LHCN-M2 (cell line): ENCODE measurements at places on chromosomes 5 and 9. TPM values are rescaled to one million over a fixed set of nuclear protein-coding genes. Genes with fewer than 3 reads are reported as not detected.

The NR5A1 gene
- total RNA-seq, result not detected in 2 replicates

The OMD gene
- 0.06 TPM in 1 of 2 replicates, not detected in the other for total RNA-seq

The GDF9 gene
- total RNA-seq, result 0.32 TPM in 1 of 2 replicates, not detected in the other

The FRMPD1 gene
- 0.38 and 1.1 TPM in 2 replicates for total RNA-seq

The GFI1B gene
- 0.06 TPM in 1 of 2 replicates, not detected in the other for total RNA-seq

The TEX48 gene
- not detected in 2 replicates for total RNA-seq

The C9orf50 gene
- not detected in 2 replicates for total RNA-seq

The AFAP1L1 gene
- 5.9 and 6.4 TPM in 2 replicates for total RNA-seq

The MARVELD2 gene
- total RNA-seq, result 0.26 TPM in 1 of 2 replicates, not detected in the other

The NMUR2 gene
- not detected in 2 replicates for total RNA-seq

The SRP19 gene
- 59.2 and 80.4 TPM in 2 replicates for total RNA-seq

DNA sequence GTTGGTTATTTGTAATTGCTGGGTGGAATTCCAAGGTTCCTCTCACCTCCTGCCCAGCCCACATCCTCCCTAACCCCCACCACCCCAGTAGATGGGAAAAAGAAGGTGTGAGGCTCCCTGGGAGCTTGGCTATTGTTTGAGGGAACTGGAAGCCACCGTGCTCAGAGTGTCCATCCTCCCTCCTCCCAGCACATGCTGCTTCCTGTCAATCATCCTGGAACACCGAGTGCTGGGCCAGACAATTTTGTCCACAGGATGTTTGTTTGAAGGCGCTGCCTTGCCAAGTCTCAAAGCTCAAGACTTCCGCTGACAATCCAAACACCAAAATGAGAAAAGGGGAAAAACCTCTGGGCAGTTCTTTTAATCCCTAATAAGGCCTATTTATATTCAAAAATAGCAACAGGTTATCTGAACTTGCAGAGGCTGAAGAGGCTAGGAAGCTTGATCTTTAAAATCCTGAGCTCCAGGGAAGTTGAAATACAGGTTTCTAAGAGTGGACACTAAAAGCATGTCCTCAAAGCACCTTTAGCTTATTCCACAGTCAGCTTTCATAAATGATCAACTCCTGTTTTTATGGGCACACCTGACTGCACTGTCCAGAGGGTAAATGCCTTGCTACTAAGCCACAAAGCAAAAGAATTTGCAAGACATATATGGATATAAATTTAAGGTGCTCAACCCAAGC, 286.7 kb downstream of the NFIB start:
- DNase-seq, result peak; percentile 53

DNA sequence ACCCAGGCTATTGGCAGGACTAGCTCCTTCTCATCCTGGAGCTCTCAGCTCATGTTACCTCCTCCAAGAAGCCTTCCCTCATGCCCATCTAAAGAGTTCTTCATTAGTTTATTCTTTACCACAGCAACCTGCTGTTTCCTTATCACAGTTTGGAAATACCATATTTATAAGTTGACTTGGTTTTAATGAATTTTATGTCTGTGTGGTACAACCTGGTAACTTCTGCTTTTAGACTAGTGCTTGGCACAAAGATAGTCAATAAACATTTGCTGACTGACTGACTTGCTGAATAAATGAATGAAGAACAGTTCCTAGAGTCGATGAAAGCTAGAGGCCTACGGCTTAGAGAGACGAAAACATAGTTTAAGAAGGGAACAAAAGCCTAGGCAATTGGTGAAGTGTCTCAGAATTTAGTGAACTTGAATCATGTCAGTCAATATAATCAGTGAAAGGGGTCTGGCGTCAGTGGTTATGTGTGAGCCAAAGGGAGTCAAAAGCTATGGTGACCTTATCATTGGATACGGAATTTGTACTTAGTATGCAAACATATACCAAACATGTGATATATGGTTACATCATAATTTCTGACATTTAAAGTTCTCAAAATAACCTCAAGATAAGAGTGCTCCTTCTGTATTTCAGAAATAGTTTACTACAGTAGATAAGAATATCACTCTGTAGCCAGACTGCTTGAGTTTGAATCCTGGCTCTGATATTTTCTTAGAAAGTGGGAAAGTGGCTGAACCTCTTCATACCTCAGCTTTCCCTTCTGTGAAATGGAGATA, 239.5 kb downstream of the MCTP1 start:
- no peak for DNase-seq

- DNase-seq, result no peak
Observed at GRCh38 chr9:112186695-112187094, 11.6 kb upstream of the SUSD1 start.

GRCh38 chr9:107274953-107275422, 8.1 kb upstream of the RAD23B start:
- peak; percentile 100 for DNase-seq

DNA sequence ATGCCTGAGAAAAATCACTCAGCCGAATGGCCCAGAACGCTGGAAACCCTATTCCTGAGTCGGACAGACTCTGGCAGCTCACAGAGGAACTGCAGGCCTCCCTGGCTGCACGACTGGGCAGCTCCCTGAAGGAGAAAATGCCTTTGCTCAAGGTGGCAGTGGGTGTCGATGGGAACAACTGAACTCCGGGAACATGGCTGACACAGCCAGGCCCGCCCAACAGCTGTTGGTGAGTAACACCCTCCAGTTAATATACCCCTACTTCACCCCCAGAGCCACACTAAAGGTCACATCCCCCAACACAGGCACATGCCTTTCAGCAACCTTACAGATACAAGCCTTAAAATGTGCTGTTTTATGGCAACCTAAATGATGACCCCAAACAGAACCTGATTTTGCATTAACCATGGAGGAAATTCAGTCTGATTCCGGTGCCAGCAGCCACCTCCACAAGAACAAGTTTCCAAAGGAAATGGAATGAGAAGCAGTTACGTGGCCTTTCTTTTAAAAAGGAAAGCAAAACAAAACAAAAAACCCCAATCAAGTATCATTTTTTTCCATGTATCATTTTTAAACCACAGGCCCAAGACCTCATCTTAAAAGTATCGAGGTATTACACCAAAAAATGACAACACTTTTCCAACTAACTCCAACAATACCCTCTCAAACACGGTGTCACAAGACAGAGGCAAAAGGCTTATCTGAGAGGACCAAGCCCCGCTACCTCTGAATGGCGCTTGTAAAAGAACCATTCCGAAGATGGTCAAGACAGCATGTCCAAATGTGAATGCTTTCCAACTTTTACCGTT, 3.1 kb downstream of the KLF9 start:
- DNase-seq, result peak; percentile 95

DNA sequence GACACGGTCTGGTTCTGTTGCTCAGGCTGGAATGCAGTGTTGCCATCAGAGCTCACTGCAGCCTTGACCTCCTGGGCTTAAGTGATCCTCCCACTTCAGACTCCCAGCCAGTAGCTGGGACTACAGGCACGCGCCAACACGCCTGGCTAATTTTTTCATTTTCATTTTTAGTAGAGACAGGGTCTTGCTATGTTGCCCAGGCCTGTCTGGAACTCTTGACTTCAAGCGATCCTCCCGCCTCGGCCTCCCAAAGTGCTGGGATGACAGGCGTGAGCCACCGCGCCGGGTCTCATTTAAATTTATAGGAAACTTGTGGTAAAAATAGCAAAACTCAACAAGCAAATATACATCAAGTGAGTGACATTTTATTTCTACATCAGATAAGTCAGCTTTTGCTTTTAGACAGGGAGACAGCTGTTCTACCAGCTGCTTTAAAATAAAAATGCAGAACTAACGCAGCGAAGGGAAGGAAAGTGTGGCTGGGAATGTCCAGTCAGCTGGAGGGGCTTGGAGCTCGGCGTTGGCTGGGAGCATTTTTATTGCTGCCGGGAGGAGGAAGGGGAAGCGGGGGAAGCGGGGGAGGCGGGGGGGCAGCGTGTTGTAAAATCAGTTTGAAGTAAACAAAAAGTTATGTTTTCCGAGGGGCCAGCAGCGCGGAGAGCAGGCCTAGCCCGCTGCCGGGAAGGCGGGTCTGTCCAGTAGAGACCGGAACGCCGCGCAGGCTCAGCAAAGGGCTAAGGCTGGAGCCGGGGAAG, 707 bp upstream of the ZFYVE16 start:
- peak; percentile 46 for DNase-seq

DNA sequence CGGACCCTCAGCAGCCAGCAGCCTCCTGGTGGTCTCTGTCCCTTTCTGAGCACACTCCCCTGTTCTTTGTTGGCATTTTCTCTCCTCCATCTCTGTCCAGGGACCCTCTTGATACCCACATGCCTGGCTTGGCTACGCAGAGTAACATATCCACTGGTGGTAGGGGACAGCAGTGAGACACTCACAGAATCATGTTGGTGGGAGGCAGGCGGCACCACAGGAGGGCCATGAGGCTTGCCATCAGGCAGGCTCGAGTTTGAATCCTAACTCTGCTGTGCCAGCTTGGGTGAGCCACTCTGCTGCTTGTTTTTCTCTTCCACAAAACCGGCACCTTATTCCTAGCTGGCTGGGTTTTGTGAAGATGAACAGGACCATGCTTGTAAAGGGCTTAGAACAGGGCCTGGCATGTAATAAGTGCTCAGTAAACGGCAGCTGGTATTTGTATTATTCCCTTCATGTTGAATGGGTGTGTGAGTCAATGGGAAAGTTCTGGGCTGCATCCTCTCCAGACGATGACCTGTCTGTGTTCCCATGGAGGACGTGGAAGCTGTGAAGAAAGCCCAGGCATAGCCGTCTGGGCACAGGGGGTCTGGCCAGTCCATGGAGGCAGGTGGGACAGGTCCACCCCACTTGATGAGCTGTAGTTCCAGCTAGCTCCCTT, 2.3 kb downstream of the COL27A1 start:
- no peak for DNase-seq

GRCh38 chr9:133705576-133705975, 32.6 kb downstream of the SARDH start:
- DNase-seq, result no peak

DNA sequence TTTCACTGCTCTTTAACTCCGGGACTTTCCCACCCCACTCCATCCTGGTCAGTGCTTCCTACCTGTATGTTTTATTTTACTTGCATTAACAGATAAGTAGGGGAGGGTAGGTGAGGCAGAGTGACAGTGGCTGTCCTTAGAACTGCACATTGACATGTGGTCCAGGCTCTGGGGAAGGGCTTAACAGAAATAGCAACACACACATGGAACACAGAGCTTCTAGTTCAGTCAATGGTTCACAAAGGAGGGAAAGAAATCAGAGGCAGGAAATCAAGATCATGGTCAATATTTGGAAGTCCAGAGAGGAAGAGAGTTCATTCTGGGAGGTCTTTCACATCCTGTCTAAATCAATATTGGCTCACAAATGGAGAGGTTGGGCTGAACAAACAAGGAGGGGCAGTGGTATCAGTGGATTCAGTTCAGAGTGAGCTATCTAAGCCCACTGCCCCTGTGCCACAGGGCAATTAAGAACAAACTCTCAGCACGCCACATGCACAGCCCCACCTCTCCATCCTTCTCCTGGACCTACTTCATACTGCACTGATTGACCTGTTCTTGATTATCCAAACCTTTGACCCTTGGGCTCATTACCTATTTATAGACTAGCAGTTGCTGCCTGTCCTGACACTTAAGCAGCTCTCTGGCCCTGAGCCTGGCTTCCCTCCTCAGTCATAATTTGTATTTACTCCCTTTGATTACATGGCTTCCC, 6.2 kb upstream of the VPS13A start:
- no peak for DNase-seq

GRCh38 chr5:1497242-1497777, 26.4 kb downstream of the LPCAT1 start:
- DNase-seq, result no peak

GRCh38 chr9:87748881-87749280, 23.0 kb downstream of the CTSL start:
- no peak for DNase-seq

DNA sequence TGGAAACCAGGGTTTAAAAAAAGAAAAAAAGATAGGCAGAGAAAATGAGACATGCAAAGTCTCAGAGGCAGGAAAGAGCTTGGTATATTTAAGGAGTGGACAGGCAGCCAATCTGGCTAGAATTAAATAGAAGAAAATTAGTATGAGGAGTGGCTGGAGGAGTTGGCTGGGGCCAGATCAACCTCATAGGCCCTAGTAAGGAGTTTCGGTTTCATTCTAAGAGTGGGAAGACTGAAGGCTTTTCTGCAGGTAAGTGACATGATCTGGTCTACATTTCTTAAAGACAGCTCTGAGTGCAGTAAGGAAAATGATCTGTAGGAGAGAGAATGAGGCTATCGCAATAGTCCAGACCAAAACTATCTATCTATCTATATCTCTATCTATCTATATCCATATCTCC, 27.5 kb downstream of the ADRB2 start:
- no peak for DNase-seq

- no peak for DNase-seq
Observed at GRCh38 chr5:15092801-15093200, 221.2 kb upstream of the ANKH start.

GRCh38 chr9:129239946-129240490, 62.0 kb upstream of the IER5L start:
- no peak for DNase-seq

GRCh38 chr5:73232266-73233041, 59.5 kb downstream of the TMEM174 start:
- no peak for DNase-seq
